Chondrocyte (in vitro differentiated cells): ENCODE measurements at places on chromosomes 3 and 15.

GRCh38 chr3:150410311-150411105 is 2.4 kb downstream of the TSC22D2 start:
- peak; percentile 89 for DNase-seq

GRCh38 chr3:187996609-187997008 is 157.3 kb upstream of the LPP start:
- DNase-seq, result no peak

DNA sequence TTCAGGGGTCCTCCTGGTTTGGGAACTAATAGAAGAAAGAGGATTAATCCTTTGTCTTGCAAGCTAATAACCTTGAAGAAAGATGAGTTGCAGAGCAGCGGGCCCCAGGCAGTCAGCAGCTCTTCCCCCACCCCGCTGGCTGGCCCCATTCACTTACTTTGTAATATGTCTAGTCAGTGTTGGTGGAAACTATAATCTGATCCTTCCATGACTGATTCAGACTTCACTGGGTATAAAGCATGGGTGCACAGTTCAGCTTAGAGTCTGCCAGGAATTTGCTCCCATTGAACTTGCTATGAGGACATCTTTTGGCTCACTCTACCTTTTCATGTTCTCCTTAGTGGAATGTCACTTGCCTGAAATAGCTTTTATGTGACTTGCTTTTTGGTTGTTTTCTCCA is 117.7 kb downstream of the CCNL1 start:
- DNase-seq, result no peak

- no peak for DNase-seq
Observed at GRCh38 chr3:30502742-30503073, 103.7 kb upstream of the TGFBR2 start.

DNA sequence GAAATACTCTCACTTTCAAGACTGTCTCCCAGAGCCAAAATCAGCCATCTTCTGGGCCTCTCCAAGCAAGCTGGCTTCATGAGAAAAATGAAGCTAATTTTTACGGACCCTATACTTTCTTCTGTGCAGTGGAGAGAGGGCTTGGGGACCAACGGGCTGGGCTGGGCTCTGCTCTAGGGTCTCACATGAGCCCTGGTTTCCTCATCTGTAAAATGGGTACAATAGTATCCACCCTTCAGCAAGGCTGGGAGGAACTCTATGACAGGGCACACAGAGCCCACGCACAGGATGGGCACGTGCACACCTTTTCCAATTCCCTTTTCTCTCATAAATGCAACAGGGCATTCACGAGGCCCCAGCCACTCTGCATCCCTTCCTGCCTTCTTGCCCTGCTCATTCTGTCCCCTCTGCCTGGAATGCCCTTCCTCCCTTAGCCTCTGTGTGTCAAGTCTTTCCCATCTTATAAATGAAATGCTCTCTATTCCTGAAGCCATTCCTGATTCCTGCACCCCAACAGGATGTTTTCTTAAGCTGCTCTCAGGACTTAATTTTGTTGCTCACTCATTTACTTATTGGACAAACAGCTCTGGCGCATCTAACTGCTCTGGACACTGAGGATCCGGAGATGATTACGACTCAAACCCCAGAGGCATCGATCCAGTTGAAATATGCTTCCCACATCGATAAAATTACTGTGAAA is 32.9 kb upstream of the SEC13 start:
- no peak for DNase-seq

- DNase-seq, result no peak
Observed at GRCh38 chr3:11290743-11291680, 18.8 kb downstream of the ATG7 start.

GRCh38 chr3:139561959-139562676 is 22.6 kb upstream of the RBP1 start:
- no peak for DNase-seq

DNA sequence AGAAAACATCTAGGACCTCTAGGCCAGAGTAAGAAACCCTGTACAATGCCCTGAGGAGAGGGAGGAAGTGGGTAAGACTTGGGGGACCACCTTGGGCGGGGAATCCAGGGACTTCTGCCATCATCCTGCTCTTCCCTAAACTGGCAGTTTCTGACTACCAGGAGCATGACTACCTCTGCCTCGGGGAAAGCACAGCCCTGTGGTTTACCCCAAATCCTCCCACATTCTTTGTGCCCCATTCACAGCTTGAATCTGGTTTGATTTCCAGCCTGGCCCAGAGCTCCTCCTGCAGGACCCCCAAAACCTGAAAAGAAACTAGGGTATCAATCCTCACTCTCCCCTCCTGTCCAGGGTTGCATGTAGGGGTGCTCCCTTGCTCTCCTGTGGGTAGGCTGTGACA is 4.7 kb downstream of the C3orf18 start:
- no peak for DNase-seq

DNA sequence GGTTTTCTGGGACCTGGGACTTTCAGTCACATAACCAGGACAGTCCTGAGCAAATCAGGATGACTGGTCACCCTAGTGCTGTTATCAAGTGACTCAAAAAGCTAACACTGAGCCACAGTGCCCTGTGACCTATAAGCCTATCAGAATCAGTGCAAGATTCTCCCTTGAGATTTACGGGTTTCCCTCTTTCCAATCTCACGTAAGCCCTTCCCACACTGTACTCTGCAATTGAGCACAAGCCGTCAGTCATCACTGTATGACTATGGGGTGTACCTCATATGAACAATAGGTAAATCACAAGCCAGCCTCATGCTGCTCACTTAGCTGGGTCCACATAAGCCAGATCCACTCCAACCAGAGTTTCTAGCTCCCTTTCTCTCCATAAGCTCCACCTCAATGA is 21.0 kb upstream of the CLDN18 start:
- DNase-seq, result no peak

GRCh38 chr3:193827871-193828270 is 234.9 kb downstream of the OPA1 start:
- no peak for DNase-seq

GRCh38 chr15:88115486-88116152 is 140.9 kb downstream of the NTRK3 start:
- no peak for DNase-seq

DNA sequence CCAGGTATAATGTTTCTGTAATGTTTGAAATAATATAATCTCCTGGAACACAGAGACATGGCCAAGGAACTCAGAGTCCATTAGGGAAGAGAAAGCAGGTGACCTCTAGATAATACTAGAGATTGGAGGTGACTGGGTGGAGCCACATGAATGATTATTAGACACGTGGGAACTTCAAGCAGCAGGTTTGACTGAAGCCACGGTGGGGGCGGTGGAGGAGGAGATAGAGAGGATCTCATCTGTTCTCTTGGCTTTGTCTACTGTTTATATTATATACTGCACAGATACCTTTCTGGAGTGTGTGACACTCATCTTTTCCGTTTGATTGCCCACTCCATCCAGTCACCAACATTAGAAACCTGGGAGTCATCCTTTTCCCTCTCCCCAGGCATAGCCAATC is 33.7 kb downstream of the KIF7 start:
- no peak for DNase-seq

- DNase-seq, result no peak
Observed at GRCh38 chr3:123993818-123994217, 1.9 kb upstream of the ROPN1 start.

GRCh38 chr3:23704298-23704697 is 101.5 kb upstream of the UBE2E1 start:
- DNase-seq, result no peak

DNA sequence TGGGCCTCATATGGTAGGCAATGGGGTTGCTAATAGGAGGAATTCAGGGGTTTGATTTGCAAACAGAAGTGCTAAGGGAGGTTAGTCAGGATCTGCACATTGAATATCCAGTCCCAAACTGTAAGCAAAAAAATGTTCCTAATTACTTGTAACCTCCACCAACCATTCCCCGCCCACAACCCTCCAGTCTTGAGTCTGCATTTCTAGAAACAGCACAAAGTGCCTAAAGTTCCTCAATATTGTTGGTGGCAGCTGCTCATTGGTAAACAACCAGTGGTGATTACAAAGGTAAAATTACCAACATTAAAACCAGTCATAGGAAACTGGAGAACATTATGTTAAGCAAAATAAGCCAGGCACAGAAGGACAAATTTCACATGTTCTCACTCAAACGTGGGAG is 18.9 kb downstream of the HDC start:
- DNase-seq, result no peak

DNA sequence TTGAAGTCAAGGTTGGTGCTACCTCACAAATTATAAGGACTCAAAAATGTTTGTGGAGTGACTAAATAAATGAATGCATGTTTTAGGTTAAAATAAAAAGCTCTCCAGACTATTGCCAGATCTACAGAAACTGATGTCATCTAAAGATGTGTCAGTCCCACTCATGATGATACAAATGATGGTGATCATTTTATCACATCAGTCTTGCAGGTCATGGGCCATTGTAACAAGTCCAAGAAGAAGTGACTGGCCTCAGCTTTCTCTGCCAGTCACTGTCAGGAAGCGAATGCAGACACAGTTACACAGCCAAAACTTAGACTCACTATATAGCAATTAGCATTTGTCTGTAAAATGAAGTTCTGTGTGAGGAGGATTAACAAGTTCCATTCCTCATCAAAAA is 18.5 kb downstream of the ATP8B4 start:
- no peak for DNase-seq

DNA sequence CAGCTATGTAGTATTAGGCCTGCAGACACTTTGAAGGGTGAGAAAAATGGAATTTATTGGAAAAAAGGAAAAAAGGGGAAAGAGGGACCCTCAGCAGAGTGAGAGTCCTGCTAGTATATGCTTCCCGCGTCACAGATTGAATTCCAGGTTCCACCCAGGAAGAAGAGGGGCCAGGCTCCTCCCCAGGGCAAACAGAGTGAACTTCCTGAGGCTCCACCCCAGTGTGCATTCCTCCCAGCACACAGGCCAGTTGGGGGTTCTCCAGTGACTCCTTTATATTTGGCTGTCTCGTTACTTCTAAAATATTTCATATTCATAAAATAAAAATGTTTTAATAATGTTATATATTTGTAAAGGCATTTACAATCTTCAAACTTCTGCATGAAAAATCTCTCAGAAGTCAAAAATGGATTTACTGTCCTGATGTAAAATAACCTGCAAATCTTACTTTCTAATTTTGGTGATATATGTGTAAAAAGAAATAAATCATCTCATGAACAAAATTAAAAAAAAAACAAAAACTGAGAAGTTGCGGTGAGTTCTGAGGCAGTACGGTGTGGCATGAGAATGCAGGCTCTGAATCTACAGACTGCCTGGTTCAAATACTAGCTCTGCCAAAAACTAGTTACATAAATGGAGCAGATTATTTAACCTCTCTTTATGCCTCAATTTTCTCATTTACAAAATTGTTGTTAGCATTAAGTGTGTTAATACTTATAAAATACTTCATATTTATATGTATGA is 175.8 kb upstream of the P2RY1 start:
- DNase-seq, result no peak

DNA sequence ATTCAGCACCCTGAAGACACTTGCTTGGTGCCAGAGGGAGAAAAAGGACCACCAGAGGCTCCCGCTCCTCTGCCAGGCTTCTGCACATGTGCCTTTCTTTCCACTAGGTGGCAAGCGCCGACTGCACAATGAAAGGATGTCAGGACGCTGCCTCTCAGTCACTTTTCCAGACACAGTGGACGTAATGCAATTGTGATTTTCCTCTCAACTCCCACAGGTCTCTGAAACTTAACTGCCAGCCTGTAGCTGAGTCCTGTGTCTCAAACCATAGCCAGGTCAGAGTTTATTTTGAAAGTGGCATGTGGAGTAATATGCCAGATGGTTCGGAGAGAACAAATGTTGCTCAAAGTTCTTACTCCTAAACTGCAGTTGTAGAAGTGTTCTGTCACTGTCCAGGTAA is 162.9 kb downstream of the ITPR1 start:
- DNase-seq, result no peak

GRCh38 chr15:83512459-83512858 is 65.3 kb downstream of the SH3GL3 start:
- DNase-seq, result no peak

DNA sequence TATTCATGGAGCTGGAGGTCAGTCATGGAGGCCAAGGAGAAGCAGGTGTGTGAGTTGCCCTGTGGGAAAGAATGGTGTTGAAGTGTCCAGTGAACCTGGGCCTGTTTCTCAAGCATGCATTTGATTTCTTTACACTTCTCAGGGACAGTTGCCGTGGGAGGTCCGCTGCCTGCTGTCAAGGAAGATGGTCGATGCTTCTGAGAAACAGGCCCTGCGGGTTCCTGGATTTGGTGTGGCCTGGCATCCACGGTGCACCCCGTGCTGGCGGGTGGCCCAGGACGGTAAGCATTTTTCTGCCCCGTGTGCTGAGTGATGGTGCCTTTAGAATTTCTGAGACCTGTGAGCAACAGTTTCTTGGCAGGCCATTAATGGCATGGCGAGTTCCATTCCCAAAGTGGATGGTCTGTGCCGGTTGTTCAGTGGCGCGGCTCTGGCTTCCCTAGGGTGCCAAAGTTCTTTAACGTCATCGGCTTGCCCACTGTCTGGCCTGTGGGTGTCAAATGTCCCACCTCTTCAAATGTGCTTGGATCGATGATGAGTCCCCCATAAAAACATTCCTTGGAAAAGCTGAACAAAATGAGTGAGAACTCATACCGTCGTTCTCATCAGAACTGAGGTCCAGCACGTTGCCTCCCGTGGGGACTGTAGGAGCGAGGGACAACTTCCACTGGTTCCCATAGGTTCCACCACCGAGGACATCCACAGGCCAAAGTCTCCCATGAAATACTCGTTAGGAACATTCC is 107.2 kb downstream of the SNRPN start:
- DNase-seq, result peak; percentile 57

- no peak for DNase-seq
Observed at GRCh38 chr3:66839508-66839907, 158.6 kb upstream of the KBTBD8 start.

- DNase-seq, result no peak
Observed at GRCh38 chr3:30639937-30640336, 33.5 kb downstream of the TGFBR2 start.

GRCh38 chr3:18725668-18726407 is 300.7 kb upstream of the SATB1 start:
- DNase-seq, result no peak
